ENCODE measurements at places on chromosomes 5 and 9.

- DNase-seq: no peak
These were observed 286.8 kb upstream of the RPS23 start for GRCh38 chr5:82564963-82565362.

DNA sequence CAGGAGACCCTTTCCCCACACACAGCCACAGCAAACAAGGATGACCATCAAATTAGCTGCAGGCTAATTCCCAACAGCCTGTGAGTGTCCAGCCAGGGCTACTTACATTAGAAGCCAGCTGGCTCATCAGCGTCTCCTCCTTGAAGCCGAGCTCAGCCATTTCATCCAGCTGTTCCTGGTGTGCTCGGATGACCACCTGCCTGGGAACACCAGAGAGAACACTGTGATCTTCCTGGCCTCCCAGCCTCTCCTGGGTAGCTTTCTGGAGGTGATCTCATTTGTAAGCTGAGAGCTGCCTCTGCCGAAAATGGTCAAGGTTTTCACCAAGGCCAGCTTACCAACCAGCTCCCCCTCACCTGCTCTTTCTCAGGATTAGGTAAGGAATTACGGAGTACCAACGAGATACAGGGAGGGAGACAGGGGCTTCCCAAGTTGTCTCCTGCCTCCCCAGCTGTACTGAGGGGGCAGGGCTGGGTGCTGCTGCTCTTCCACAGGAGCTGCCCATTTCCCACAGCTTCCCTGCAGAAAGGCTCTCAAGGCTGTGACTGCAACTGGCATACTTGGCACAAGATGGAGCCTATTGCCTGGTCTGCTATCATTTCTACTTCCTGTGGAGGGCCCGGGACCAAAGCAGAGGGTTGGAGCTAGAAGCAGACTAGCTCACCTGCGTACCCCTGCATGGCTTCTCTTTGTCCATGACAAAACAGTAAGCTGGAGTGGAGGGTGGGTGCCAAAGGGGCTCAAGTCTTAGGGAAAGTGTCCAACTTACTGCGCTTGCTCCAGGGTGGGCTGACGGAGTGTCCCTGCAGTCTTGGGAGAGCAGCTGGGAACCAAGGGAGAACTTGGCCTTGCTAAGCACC, 73.9 kb downstream of the KIF24 start:
- DNase-seq: no peak

DNA sequence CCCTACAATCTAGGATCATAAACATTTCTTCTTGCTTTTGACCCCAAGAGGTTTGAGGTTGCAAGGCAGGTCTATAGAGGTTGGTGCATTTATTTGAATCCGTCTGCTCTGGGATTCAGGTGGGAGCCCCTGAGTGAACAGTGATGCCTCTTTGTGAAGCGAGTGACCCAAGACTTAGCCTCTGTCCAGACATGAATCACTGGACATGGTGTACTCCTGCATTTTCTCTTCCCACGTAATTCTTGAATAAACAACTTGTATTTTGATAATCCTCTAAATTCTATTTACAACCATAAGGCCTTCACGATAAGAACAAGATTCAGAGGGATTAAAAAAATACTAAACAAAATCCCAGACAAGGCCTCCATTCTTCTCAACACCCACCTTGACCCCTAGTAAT, 67.5 kb upstream of the PLPP6 start:
- DNase-seq: no peak

GRCh38 chr5:43209060-43209459, 17.0 kb downstream of the NIM1K start:
- DNase-seq: no peak

DNA sequence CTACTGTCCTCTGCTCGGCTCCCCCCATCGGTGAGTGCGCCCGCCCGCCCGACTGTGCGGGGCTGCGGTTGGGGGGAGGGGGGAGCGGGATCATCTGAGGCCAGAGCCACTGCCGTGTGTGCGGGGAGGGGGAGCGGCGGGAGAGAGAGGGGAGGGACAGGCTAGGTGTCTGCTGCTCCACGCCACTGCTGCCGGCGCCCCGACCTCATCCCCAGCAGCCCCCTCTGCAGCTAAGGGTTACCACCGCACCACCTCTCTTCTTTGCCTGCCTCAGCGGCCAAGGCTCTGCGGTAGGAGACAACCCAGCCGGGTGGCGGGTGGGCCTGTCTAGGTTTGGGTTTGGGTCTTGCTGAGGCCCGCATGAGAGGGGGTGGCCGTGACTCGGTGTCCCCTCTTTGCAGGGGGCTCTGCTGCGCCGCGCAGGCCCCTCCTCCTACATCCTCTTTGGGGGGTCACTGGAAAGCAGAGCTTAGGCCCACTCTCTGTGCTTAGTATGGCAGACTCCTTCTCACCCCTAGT, 670 bp upstream of the PURA start:
- no peak for DNase-seq

DNA sequence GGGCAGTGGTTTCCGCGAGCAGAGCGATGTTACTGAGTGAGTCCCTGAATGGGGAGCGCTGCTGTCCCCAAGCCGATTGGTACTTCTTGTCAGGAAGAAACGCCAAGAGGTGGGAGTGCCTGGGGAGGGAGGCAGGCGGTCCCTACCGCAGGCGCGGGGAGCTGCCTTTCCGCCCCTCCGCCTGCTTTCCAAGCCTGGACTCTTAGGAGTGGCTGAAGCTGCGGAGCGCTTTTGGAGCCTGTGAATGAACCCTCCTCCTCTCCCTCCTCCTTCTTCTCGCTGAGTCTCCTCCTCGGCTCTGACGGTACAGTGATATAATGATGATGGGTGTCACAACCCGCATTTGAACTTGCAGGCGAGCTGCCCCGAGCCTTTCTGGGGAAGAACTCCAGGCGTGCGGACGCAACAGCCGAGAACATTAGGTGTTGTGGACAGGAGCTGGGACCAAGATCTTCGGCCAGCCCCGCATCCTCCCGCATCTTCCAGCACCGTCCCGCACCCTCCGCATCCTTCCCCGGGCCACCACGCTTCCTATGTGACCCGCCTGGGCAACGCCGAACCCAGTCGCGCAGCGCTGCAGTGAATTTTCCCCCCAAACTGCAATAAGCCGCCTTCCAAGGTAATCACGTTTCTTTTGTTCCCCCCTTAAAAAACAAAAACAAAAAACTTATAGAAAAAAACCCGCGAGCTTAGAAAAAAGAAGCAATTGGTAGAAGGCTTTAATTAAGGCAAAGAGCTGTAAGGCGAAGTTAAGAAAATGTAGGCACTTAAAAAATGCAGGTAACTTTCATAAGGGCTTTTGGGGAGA, at the start of gene VCAN:
TSS of gene VCAN (plus strand) at position 340 of the 808 bp plus-strand sequence. CDS start 11,775 bp downstream, outside the sequence.
- no peak for DNase-seq

GRCh38 chr5:52759331-52759730, 28.4 kb upstream of the ITGA1 start:
- DNase-seq: no peak

- DNase-seq: no peak
These were observed 189.8 kb downstream of the PCSK1 start for GRCh38 chr5:96243203-96243602.

GRCh38 chr9:16611983-16612382, 258.5 kb downstream of the BNC2 start:
- DNase-seq: no peak

DNA sequence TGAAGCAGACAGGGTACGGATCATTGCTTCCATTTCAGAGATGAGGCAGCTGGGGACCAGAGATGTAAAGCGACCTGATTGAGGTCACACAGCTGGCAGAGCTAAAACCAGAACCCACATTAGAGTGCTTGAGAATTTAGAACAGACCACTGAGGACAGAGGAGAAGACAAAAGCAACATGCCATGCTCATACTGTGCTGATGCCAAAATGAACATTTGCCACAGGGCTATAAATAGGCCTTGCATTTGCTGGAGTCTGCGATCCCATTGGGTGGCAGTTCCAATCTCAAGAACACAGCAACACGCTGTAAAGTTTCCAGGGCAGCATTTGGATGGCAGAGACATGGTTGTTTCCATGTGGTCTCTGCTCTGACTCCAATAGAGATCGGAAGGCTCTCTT, 222.4 kb upstream of the TBC1D2 start:
- no peak for DNase-seq

DNA sequence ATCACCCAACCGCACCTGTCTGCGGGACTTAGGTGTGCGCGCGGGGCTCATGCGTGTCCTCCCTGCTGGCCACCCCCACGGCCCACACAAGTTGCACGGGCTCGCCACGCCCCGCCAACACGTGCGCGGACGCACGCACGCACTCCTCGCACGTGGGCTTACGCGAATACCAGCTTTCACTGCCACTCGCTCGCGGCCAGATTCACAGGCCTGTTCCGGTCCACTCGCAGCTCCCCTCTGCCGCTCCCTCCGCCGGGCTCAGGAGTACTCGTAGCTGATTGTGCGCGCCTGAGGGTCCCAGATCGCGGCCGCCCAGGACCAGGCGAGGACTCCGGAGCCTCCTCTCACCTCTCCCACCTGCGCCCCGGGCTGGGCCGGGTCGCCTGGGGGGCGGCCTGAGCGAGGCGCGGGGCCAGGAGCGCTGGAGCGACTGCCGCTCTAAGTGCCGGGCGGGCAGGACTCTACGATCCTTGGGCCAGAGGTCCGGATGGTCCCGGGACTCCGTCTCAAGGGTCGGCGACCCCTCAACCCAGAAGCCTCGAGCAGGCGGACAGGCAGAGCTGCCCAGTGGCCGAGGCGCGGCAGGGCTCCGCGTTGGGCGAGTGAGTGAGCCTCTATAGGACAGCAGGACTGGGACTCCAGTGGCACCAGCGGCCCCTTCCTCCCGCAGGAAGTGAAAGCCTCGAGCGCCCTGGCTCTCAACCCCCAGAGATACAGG, 3.4 kb downstream of the PCDHGC5 start:
- no peak for DNase-seq

- DNase-seq: no peak
These were observed 428.8 kb upstream of the CLINT1 start for GRCh38 chr5:158287643-158288271.

DNA sequence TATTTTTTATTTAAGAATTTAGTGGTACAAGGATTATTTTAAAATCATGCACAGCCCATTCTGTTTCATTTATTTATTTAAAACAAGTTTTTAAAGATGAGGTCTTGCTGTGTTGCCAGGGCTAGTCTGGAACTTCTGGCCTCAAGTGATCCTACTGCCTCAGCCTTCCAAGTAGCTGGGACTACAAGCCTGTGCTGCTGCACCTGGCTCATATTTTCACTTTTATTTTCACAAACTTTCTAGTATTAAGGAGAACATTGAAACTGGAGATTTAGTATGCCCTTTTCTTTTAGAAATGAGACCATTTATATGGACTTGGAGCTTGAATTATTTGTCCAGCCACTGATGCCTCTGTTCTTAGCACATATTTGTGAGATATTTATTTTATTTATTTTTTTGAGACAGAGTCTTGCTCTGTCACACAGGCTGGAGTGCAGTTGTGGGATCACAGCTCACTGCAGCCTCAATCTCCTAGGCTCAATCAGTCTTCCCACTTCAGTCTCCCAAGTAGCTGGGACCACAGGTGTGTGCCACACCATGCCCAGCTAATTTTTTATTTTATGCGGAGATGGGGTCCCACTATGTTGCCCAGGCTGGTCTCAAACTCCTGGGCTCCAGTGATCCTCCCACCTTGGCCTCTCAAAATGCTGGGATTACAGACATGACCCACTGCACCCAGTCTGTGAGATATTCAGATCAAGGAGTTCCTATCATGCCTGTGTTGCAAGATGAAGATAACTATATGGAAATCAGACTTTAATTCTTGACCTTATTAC, 7.4 kb downstream of the DMXL1 start:
- no peak for DNase-seq

GRCh38 chr9:95120781-95121370, 196.6 kb downstream of the FANCC start:
- DNase-seq: no peak

DNA sequence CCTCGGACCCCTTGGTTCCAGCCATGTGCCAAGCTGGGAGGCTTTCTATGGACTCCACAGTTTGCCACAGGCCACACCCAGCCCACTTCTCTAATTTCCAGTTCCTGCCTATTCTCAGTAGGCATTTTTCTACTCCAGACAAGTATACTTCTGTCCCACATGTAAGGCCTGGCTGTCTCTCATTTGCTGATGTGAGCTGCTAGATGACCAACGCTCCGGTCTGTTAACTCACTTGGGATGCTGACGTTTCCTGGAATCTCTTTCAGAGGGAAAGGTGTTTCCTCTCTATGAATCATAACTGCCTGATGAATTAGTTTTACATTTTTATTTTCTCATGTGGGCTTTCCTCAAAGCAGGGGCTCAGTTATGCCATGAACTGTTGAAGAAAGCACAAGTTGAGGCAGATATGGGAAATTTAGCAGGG, 36.3 kb downstream of the ERGIC1 start:
- DNase-seq: no peak

DNA sequence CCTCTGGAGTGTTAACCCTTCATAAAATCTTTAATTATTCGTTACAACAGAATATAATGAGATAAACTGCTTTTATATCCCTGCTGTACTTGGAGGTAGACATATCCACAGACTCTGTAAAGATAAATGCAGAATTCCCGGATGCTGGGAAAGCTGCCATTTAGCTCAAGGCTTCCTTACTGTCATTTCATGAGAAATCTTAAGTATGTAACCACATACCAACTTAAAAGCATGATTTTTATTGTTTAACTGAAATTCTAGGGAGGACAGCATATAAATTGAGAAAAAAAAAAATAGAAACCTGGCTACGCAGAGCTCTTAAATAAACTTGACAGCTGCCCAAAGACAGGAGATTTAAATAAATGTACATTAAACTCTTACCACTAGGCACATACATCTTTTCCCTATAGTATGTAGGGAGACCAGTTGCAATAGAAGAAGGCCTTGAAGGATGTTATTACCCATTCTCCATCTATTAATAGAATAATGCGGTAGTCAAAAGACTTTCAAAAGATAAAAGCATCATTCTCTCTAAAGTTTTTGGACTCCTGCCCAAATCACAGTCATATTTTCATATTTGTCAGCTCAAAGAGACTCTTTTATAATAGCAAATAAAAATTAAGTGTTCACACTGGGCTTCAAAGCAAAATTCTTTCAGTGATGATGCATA, 373.8 kb downstream of the NDUFS4 start:
- DNase-seq: no peak

GRCh38 chr9:4740388-4740637, 689 bp downstream of the AK3 start:
- DNase-seq: no peak

DNA sequence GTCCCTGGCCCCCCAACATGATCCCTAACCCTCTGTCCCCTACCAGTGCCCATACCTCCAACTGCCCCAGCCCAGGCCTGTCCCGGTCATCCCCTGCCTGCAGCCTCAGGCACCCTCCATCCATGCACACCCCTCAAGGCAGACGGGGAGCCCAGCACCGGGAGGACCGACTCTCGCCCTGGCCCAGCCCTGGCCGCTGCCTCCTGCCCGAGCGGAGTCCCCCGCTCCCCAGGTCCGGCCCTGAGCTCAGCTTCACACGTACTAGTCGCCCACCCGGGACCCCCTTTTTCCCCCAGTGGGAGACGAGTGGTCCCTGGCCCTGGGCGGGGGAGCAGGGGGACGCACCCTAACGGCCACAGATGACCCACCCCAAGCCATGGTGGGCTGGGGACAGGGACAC, 49.0 kb upstream of the UBAC1 start:
- DNase-seq: no peak

- no peak for DNase-seq
These were observed 41.7 kb downstream of the UNC5A start for GRCh38 chr5:176851871-176852658.
